ENCODE measurements at places on chromosomes 1 and 21.

DNA sequence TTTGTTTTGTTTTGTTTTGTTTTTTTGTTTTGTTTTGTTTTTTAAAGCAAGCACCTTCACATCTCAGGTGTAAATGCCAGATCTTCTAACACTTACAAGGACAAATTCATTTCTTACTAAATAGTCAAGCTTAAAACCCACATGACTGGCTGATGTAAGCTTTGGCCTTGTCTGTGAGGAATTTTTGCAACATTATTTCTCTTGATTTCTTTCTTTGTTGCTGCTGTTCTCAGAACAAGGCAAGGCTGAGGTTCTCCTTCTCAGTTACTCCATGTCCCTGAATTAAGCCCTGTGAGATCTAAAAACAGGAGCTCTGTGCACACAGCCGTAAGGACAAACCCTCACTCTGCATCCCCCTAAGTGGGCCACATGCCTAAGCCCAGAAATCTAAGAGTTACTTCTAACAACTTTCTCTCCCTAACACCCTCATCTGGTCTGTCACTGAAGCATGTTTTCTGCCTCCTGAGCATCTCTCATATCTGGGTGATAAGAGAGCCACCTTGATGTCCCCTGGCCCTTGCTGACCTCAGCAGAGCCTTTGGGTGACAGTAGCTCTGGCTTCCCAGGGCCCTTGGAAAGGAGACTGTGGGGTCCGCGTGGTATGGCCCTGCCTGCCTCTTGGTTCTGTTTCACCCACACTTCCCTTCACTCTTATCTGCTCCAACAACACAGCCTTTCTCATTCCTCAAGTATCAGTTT is 81.2 kb upstream of the HOOK1 start:
- DNase-seq = no peak

DNA sequence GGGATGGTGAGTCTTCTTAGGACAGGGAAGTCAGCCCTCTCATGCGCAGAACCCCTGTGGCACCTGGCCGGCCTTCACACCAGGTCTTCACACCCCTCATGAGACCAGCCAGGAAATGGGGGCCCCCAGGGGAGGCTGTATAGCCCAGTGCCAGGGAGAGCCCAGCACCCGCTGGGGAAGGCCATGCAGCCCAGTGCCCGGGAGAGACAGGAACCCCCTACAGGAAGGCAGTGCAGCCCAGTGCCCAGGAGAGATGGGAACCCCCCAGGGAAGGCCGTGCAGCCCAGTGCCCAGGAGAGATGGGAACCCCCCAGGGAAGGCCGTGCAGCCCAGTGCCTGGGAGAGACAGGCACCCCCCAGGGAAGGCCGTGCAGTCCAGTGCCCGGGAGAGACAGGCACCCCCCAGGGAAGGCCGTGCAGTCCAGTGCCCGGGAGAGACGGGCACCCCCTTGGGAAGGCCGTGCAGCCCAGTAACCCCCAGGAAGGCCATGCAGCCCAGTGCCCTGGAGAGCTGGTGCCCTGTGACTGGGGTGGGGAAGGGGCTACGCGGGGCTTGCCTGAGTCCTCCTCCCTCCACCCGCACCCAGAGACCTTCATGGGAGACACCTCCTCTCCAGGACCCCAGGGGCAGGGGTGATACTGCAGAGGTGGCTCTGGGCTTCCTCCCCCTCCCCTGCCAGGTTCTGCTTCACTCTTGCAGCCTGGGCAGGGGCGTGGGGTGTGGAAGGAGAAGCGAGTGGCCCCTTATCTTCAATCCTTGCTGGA is 110.5 kb upstream of the COL6A1 start:
- DNase-seq = no peak

- DNase-seq = no peak
Observed at GRCh38 chr1:204498981-204499380, 4.4 kb upstream of the PIK3C2B start.

- no peak for DNase-seq
Observed at GRCh38 chr1:242524571-242525359, at the start of gene PLD5. Gene PLD5 (minus strand): TSS chr1:242524697.

DNA sequence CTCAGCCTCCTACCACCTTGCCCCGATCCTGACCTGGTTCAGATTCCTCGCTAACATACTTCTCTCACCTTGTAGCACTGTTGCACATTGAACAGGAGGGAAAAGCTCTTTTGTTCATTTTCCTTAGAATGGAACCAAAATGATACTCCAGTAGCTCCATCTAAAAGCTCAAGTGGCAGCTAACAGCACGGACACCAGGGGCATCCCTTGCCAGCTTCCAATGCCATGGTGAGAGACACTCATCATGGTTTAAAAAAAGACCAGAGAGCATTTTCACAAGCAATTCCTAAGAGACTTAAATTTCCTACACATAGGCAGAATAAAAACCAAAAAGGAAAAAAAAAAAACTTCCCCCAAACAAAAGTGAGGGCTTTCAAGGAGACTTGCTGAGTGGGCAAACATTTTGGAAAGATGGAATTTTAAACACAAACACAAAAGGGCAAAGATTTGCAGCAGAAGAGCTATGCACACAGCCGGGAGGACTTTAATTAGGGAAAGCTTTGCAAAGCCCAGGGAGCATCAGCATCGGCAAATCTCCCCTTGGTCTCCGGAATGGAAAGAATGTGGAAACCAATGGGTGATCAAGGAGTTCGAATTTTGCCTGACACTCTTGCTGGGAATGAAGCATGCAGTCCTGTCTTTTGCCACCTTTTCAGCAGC is 84.3 kb downstream of the CAPZB start:
- peak; percentile 28 for DNase-seq

- DNase-seq = no peak
Observed at GRCh38 chr1:22572818-22573217, 9.5 kb downstream of the EPHA8 start.
